Fibroblast of skin of scalp (primary cell): ENCODE measurements at places on chromosomes 12 and 14.

DNA sequence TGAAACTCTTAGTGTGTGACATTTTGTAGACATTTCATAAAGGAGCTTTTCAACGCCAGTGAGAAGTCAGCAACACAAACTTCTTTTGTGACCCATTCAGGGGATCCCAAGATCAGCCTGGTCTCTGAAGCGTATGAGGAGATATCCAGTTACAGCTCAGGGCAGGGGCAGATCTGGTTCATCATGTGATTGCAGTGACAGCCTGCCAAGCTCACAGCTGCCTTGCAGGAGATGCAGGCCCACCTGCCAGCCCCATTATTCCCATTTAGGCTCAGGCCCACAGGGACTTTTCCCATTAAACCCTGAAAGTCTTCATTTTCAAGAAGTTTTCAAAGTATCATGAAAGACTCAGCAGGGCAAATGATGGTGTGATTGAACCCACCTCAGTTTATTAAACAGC lies 38.3 kb downstream of the SRGAP1 start:
- DNase-seq = no peak

- no peak for DNase-seq
Observed at GRCh38 chr14:23103581-23103980, 1.2 kb downstream of the CIROP start.

- DNase-seq = no peak
Observed at GRCh38 chr14:105528586-105529318, 2.4 kb downstream of the TMEM121 start.

DNA sequence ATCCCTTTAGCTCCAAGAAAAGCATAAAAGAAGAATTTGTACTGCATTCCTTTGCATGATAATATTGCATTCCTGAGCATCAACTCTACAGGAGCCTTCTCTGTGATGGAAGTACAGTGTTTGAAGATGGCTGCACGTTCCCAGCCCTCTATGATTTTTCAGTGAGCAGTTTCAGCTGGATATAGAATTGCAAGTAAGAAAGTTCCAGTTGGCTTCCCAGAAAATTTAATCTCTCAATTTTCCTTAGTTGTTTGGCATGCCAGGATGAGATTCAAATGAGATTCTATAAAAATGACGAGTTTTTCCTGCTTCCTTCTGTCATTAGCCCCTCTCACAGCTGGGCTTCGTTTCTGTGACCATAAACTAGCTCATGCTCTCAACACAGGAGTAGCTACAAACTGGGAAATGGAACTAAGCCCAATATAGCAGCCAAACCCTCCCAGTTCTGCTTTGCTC lies 109.9 kb downstream of the TTC8 start:
- peak; percentile 43 for DNase-seq

DNA sequence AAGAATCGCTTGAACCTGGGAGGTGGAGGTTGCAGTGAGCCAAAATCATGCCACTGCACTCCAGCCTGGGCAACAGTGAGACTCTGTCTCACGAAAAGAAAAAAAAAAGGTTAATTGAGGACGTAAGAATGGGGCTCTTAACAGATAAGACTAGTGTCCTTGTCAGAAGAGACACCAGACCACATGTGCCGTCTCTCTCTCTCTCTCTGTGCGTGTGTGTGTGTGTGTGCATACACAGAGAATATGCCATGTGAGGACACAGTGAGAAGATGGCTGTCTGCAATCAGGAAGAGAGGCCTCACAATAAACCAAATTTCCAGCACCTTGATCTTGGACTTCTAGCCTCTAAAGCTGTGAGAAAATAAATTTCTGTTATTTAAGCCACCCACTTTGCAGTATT lies 11.7 kb upstream of the ERC1 start:
- no peak for DNase-seq

DNA sequence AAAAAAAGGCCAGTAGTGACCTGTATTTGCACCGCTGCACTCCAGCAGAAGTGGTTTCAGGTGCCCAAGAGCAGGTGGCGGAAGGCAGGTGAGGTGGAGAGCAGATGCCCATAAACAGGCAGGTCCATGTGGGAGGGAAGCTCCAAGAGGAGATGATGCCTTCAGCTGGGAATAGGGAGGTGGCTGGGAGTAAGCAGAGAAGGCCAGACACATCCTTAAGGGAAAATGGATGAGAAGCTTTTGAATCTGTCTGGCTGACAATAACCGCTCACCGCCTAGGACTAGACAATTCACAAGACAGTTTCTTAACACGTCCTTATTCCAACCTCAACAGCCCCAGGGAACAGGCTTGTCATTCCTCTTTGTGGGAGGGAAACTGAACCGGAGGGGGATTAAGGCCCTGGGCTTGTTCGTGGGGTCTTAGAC lies 43.9 kb upstream of the PLEKHG6 start:
- no peak for DNase-seq

DNA sequence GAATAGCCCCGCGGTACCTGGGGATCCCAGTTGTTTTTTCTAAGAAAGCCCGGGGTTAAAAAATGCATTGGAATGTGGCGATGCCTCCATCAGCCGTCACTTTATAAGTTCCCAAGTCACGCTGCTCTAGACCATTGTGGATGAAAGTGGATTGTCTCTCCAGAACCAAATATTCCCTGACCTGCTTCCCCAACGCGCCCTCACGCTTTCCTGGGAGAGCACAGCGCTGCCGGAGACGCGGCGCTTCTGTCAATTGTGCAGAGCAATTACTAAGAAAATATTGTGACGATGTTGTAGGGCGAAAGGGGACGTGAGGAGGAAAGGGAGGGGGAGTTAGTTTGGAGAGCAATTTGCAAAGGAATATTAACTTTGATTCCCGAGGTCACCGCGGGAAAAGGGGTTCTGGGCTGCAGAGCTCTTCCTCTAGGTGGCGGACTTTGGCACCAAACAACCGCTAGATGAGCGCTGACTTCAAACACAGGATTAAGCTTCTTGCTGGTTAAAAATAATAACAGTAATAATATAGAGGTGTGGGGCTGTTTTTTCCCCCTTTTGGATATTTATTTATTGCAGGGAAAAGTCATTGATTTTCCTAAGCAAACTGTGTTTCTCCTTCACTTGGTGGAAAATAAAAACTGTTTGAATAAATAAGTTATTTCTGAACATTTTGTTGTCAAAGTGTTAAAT lies 9.6 kb upstream of the FOXG1 start:
- DNase-seq = peak; percentile 43

GRCh38 chr14:80403036-80403435 lies 191.7 kb upstream of the DIO2 start:
- DNase-seq = no peak
